H4 (cell line): ENCODE measurements at places on chromosomes 2 and 18.

DNA sequence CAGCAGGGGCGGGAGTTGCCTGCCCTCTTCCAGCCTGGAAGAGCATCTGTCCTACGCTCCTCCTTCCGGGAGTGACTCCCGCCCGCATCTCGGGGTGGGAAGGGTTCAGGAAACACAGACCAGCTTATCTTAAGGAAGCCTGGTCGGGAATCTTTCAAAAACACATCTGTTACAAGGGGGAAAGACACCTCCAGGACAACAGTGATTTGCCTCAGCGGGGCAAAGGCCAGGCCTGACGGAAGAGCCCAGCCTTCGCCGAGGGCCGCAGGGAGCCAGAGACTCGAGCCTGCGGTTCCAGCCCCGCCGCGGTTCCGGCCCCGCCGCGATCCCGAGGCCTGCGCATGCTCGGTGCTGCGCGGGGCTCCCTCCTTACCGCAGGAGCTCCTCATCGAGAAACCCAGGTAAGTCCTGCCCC is 38.1 kb upstream of the TGIF1 start:
- no peak for DNase-seq

- no peak for DNase-seq
These were observed 519.2 kb upstream of the MYT1L start for GRCh38 chr2:2850218-2850755.

DNA sequence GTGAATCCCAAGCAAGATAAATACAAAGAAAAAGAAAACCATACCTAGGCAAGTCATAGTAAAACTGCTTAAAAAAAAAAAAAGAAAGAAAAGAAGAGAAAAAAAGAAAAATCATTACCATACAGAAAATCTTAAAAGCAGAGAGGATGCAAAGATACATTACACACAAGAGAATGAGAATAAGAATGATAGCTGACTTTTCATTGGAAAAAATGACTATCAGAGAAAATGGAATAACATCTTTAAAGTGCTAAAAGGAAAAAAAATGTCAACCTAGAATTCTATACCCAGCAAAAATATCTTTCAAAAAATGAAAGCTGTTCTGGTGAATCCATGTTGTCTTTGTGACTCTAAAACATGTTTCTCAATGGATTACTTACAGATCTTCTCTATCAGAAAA is 66.2 kb downstream of the REEP1 start:
- no peak for DNase-seq

GRCh38 chr2:127877626-127878025 is 8.1 kb downstream of the AMMECR1L start:
- no peak for DNase-seq

DNA sequence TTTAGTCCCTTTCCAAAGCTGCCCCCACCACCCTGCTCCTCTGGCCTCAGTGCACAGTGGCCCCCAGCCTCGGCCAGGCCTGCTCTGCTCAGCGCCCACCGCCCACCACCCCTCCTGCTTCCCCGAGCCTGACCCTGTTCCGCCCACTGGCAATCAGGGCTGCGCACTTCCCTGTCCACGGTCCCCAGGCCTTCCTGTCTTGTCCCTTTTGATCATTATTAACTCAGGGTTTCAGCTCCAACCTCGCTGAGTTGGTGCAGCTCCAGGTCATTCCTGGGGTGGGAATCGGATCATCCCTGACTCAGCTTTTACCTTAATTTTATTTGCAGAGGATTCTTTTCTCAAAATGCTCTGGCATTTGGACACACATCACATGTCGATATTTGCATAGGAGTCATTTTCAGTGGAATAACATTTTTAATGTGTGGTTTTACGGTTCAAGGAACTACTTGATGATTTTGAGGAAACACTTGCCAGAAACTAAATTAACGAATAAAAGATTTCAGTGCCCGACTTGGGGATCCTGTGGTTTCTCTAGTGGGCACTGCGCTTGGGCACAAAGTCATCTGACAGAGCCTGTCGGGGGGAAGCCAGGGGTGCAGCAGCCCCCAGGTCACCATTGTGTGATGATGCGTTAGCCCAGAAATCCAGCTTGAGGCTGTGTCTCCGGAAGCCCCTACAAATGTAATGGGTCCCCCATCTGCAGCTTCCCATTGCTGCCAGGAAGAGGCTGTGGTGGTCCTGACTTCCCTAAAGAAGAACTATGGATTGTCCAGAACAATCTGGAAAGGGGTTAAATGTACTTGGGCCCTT is 1.0 kb upstream of the ESPNL start:
- DNase-seq: no peak
